ENCODE measurements at places on chromosomes 1 and 21.
A peak's percentile ranks its signal among the peaks of the same experiment; 100 is the strongest.

DNA sequence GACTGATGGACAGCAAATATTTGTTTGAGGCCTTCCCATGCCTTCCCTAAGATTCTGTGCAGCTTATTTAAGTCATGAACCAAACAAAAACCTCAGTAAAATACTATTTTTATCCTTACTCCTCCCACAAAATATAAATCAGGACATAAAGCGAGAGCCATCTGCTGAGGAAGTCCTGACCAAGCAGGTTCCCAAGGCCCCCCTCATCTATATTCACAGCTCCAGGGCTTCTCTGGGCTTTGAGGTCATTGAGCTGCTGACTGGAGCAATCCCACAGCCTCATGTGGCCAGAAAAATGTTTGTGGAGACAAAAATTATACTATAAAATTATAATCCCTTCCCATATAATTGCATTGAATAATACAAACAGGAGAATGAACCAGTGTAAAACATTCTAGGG is 846.2 kb downstream of the ADGRL2 start:
- no peak for DNase-seq
- H3K27ac ChIP-seq, result no peak overlapping the region

GRCh38 chr1:113835686-113836290 is 23.5 kb upstream of the RSBN1 start:
- H3K4me1 ChIP-seq, result peaks cover 12% of the 10 kb centered on the region
- no peak overlapping the region for H3K27ac ChIP-seq
- H3K4me3 ChIP-seq, result no peak overlapping the region
- DNase-seq, result peak; percentile 54
- H3K27me3 ChIP-seq, result no peaks in the 10 kb centered on the region

- no peaks in the 10 kb centered on the region for H3K4me1 ChIP-seq
- no peak overlapping the region for H3K27ac ChIP-seq
- DNase-seq, result no peak
- H3K27me3 ChIP-seq, result no peaks in the 10 kb centered on the region
These were observed 26.0 kb downstream of the RCOR3 start for GRCh38 chr1:211285196-211285595.

DNA sequence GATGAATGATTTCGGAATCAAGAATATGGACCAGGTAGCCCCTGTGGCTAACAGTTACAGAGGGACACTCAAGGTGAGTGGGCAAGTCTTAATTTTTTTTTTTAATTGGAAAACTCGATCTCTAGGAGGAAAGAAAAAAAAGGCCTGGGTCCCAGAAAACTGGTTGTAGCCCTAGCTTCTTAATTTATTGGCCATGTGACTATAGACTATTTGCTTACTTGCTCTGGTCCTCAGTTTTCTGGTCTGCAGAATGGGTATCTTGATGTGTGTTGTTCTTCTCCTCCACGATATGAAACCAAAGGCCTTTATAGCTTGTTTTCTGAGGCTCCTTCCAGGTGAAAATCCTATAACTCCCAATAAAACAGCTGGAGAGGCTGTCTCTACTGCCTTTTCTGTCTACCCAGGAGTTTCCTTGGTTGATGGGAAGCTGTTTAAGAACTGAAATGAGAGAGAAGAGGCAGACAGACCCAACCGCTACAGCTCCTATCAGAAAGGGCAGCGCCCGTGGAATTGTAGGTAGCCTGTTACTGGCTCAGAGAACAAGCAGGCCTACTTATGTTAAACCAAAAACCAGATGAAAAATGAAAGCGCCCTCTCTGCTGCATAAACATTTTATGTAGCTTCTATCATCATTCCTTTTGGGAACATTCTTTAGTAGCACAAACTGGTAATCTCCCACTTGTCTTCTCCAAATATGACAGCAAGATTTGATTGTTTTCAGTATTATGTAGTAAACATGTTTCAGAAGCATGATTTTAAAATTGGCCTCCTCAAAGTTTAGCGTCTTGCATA is 4.5 kb downstream of the ETS2 start:
- H3K4me1 ChIP-seq, result peaks cover 30% of the 10 kb centered on the region
- no peak overlapping the region for H3K4me3 ChIP-seq
- no peak overlapping the region for H3K27ac ChIP-seq
- DNase-seq, result no peak
- no peaks in the 10 kb centered on the region for H3K27me3 ChIP-seq

GRCh38 chr1:240099748-240100147 is 8.1 kb downstream of the FMN2 start:
- H3K36me3 ChIP-seq, result no peaks in the 10 kb centered on the region
- no peak for DNase-seq
- no peaks in the 10 kb centered on the region for H3K4me1 ChIP-seq
- H3K27ac ChIP-seq, result no peak overlapping the region

GRCh38 chr1:179632868-179633267 is 41.2 kb downstream of the TDRD5 start:
- no peaks in the 10 kb centered on the region for H3K27me3 ChIP-seq
- no peak overlapping the region for H3K27ac ChIP-seq
- no peak for DNase-seq
- no peaks in the 10 kb centered on the region for H3K36me3 ChIP-seq

DNA sequence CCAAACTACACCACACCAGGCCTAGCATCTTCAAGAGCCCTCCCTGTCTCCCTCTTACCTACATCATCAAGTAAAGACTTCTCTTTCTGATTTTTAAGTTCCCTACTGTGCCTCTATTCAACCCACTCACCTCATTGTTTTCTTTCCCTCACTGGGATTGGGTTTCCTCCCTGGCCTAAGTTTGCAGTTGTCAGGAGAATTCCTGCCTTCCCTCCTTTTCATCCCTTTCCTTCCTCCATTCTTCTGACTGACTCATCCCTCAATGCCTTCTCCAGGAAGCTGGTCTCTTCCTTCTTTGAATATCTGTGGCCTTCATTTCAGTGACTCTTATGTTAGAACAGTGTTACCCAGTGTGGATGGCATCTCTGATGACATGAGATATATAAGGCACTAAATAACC is 139.9 kb upstream of the KIAA0040 start:
- no peak for DNase-seq
- H3K27ac ChIP-seq, result no peak overlapping the region
- H3K36me3 ChIP-seq, result no peaks in the 10 kb centered on the region
- H3K27me3 ChIP-seq, result peaks cover 5% of the 10 kb centered on the region
- no peak overlapping the region for H3K4me3 ChIP-seq

DNA sequence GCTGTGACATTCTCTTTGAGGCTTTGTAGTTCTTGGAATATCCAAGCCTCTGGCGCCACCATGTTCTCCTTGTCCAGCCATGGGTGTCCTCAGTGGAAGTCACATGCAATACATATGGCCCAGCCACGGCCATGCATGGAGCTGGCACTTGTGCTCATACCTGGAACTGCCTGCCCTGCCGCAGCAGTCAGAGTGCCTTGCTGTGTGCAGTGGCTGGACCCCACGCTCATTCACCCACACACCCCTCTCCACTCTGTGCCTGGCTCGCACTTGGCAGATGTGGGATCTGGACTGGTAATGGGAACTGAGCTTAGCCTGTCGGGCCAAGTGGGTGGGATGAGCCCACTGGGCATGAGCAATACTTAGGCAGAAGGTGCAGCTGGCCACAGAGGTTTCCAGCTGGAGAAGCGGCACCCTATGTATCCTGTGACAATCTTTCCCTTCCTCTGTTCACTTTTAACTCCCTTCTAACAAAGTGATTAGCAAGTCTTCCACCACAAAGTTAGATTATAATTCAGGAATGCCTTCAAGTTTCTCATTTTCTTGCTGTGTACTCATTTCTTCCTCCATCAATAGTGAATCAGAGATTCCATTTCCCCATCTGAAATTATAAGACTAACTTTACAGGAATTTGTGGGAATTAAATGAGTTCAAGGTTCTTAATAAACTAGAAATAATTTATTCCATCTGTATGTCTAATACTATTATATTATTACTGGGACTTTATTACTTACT is 351.6 kb upstream of the NCAM2 start:
- H3K4me3 ChIP-seq, result no peak overlapping the region
- no peaks in the 10 kb centered on the region for H3K36me3 ChIP-seq
- no peaks in the 10 kb centered on the region for H3K27me3 ChIP-seq
- no peak overlapping the region for H3K27ac ChIP-seq
- DNase-seq, result no peak

DNA sequence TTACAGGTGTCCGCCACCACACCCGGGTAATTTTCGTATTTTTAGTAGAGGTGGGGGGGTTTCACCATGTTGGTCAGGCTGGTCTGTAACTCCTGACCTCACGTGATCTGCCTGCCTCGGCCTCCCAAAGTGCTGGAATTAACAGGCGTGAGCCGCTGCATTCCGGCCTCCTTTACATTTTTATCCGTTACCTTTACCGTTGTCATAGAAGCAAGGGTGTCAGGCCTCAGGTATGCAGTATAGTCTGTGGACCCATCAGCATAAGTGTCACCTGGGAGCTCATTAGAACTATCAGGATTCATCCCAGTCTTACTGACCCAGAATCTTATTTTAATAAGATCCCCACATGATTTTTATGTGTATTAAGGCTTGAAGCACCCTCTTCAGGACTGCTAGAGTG is 5.4 kb downstream of the CDC42 start:
- peaks cover 50% of the 10 kb centered on the region for H3K36me3 ChIP-seq
- H3K4me3 ChIP-seq, result no peak overlapping the region
- no peak for DNase-seq
- peaks cover 66% of the 10 kb centered on the region for H3K4me1 ChIP-seq
- no peak overlapping the region for H3K27ac ChIP-seq

DNA sequence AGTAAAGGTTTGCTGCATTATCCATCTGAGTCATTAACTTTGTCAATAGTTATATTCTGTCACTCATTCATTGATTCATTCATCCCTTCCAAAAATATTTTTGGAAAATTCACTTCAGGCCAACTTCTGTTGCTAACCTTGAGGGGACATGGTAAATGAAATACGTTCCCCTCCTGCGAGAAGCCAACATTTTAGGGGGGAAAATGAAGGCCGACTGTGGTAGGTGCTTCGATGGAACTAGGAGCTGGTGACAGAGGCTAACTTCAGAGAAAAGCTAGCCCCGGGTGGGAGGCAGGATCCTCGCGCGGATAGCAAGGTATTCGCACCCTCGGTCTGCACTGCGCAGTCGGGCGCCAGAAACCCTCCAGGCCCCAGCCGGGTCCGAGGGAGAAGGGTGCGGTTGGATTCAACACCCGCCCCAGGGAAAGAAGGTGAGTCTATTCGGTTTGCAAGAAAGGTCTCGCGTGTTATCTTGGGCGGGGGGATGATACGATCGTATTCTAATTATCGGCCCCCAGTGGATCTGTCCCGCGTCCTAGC is 646 bp upstream of the RRP15 start:
- H3K36me3 ChIP-seq, result no peaks in the 10 kb centered on the region
- peak overlapping the region; percentile 94 for H3K27ac ChIP-seq
- peak overlapping the region; percentile 91 for H3K4me3 ChIP-seq
- H3K4me1 ChIP-seq, result peaks cover 26% of the 10 kb centered on the region
- DNase-seq, result no peak
- peaks cover 7% of the 10 kb centered on the region for H3K27me3 ChIP-seq

- DNase-seq, result no peak
- peaks cover under 1% of the 10 kb centered on the region for H3K27me3 ChIP-seq
- no peaks in the 10 kb centered on the region for H3K4me1 ChIP-seq
- no peak overlapping the region for H3K4me3 ChIP-seq
These were observed 7.6 kb upstream of the BEND5 start for GRCh38 chr1:48784301-48784700.

DNA sequence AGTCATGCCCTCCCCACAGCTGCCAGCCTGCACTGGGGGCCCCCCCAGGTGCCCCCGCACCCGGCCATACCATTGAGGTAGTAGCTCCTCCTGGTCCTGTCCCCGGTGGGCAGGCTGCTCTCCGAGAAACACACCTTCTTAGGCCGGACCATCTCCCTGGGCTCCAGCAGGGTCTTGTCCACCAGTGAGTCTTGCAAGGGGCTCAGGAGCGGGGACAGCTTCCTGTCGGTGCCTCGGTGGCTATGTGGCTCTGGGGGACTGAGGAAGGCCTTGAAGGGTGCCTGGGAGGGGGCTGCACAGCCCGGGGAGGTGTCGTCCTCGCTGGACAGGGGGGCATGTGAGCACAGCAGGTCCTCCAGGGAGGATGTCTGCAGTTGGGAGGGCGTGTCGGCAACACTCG is 12.9 kb upstream of the FTCD start:
- H3K4me1 ChIP-seq, result peaks cover 6% of the 10 kb centered on the region
- no peaks in the 10 kb centered on the region for H3K27me3 ChIP-seq
- H3K4me3 ChIP-seq, result no peak overlapping the region

DNA sequence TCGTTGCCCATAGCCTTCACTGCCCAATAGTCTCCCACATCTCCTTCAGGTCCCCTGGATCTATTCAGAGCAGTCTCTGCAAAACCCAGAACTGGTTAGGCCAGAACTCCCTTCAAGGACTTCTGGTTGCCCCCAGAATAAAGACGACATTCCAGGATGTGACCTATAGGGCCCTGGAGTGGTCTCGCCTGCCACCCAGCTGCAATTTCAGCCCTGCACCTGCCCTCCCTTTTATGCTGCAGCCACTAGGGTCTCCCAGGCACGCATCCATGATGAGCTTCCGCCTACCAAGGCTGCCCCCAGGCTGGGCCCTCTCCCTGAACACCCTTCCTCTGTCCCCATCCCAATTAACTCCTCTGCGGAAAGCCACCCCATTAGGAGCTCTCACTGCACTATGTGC is 7.2 kb upstream of the TSPEAR start:
- H3K36me3 ChIP-seq, result peaks cover 3% of the 10 kb centered on the region
- H3K4me1 ChIP-seq, result peaks cover 14% of the 10 kb centered on the region

DNA sequence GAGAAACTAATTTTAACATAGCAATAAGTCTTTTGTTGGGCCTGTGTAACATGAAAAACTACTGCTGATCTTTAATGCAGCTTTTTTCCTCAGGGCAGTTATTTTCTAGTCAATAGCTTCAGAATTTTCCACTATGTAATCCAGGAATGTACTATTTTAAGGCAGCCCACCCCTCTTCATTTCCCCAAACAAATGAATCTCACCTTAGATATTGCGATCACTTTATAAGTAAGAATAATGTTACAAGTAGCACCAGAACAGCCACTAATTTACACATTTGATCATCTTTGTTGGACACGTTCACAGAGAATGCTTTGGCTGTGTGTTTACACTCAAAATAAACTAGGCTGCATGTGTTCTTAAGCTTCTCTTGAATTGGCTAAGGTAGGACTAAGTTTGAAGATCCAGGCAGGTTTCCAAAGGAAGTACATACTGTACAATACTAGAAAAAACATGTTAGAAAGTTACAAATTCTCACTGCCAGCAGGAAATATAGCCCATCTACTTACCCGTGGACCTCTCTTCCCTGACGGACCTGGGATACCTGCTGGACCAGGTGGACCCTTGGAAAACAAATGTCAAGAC is 41.7 kb downstream of the COL24A1 start:
- no peak overlapping the region for H3K4me3 ChIP-seq
- no peaks in the 10 kb centered on the region for H3K27me3 ChIP-seq
- H3K36me3 ChIP-seq, result no peaks in the 10 kb centered on the region
- no peak overlapping the region for H3K27ac ChIP-seq

DNA sequence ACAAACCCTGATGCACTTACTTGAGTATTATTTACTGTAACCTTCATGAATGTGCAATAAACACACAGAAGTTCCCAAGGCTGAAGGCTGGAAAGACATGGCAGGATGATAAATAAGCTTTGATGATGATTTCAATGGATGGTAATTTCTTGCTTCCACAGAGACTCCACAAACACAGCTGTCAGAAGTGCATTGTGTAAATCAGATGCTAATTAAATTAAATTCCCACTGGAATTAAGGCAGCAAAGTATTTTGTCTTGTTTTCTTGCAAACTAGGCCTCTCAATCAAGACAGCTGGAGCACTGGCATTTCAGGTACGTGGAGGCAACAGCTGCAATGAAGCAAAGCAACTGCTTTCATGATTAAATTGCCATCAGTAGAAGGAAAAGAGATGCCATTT is 24.1 kb downstream of the FAM177B start:
- H3K4me3 ChIP-seq, result no peak overlapping the region
- no peaks in the 10 kb centered on the region for H3K36me3 ChIP-seq
- H3K27me3 ChIP-seq, result peaks cover 10% of the 10 kb centered on the region
- H3K4me1 ChIP-seq, result no peaks in the 10 kb centered on the region
- no peak for DNase-seq

- H3K36me3 ChIP-seq, result peaks cover 76% of the 10 kb centered on the region
- H3K4me1 ChIP-seq, result peaks cover 75% of the 10 kb centered on the region
- DNase-seq, result no peak
- peak overlapping the region; percentile 70 for H3K27ac ChIP-seq
These were observed 5.3 kb downstream of the MRPS15 start for GRCh38 chr1:36458910-36459309.
